ENCODE measurements at places on chromosomes 7 and 10.

- DNase-seq: peak; percentile 97
- 0 out of 2 replicates have a peak, but pooled peaks cover 3% of the 10 kb centered on the region for H3K4me1 ChIP-seq
- no peaks in the 10 kb centered on the region for H3K27me3 ChIP-seq
- H3K4me3 ChIP-seq: peak within 1 kb of the TSS; percentile 97
- no peaks in the 10 kb centered on the region for H3K36me3 ChIP-seq
Observed at GRCh38 chr10:110918643-110919348, at the start of gene BBIP1. TSS of gene BBIP1 (minus strand) at chr10:110919180. CDS start at chr10:110918157, 1,023 bp downstream.

GRCh38 chr10:80536361-80536835, 1.3 kb upstream of the SH2D4B start:
- H3K27me3 ChIP-seq: no peaks in the 10 kb centered on the region
- DNase-seq: no peak
- no peaks in the 10 kb centered on the region for H3K36me3 ChIP-seq
- H3K4me3 ChIP-seq: no peak overlapping the region
- no peak overlapping the region for H3K27ac ChIP-seq

- no peaks in the 10 kb centered on the region for H3K36me3 ChIP-seq
- no peak overlapping the region for H3K4me3 ChIP-seq
- no peak overlapping the region for H3K27ac ChIP-seq
Observed at GRCh38 chr10:118277871-118278270, 64.3 kb downstream of the FAM204A start.

DNA sequence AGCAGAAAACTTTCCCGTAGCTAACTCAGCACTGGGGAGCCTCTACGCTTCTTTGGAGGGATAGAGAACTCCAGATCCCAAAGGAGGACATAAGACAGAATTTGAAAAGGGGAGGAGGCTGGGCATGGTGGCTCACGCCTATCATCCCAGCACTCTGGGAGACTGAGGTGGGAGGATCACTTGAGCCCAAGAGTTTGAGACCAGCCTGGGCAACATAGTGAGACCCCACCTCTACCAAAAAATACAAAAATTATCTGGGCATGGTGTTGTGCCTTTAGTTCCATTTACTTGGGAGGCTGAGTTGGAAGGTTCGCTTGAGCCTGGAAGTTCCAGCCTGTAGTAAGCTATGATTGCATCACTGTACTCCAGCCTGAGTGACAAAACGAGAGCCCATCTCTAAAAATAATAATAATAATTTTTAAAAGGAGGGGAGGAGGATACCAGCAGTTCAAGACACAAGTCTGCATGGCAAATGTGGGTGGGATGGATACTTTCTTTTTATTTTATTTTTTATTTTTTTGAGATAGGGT, 165.9 kb upstream of the SH2B2 start:
- no peaks in the 10 kb centered on the region for H3K27me3 ChIP-seq
- H3K4me3 ChIP-seq: no peak overlapping the region
- H3K36me3 ChIP-seq: no peaks in the 10 kb centered on the region
- DNase-seq: no peak
- H3K4me1 ChIP-seq: peaks cover 4% of the 10 kb centered on the region

DNA sequence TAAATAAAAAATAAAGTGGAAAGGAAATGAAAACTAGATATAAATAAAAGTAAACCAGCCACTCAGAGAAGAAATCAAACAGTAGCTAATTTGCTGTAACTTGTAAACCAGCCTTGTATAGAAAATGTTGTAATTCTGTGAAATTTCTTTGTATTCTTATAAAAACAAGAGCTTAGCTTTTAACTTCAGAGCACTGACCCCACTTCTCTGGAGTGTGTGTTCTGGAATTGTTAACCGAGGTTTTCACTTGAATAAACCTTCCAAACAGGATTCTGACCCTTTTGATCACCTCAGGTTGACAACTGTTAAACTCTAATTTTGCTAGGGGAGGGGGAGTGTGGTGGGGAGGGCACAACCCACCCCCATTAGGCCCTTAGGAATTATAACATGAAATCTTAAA, 151.9 kb upstream of the TRIM24 start:
- H3K36me3 ChIP-seq: no peaks in the 10 kb centered on the region
- no peaks in the 10 kb centered on the region for H3K4me1 ChIP-seq
- no peak for DNase-seq
- H3K27ac ChIP-seq: no peak overlapping the region

GRCh38 chr10:80509403-80510161, 28.1 kb upstream of the SH2D4B start:
- no peaks in the 10 kb centered on the region for H3K27me3 ChIP-seq
- no peak overlapping the region for H3K4me3 ChIP-seq
- no peak for DNase-seq
- H3K36me3 ChIP-seq: peaks cover 17% of the 10 kb centered on the region
- no peaks in the 10 kb centered on the region for H3K4me1 ChIP-seq

DNA sequence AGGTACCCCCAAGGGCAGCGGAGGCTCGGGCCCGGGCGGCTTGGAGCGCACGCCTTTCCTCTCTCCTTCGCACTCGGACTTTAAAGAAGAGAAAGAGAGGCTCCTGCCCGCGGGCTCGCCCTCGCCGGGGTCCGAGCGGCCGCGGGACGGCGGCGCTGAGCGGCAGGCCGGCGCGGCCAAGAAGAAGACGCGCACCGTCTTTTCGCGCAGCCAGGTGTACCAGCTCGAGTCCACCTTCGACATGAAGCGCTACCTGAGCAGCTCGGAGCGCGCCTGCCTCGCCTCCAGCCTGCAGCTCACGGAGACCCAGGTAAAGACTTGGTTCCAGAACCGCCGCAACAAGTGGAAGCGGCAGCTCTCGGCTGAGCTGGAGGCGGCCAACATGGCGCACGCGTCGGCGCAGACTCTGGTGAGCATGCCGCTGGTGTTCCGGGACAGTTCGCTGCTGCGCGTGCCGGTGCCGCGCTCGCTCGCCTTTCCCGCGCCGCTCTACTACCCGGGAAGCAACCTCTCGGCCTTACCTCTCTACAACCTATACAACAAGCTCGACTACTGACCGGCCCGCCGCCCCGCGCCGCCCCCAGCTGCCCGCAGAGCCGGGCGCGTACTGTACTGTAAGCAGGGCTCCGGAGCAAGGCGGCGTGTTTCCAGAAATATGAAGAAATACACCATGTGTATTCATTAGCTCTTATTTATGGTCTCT, 1.8 kb downstream of the HMX2 start:
- H3K27ac ChIP-seq: no peak overlapping the region
- H3K27me3 ChIP-seq: peaks cover 58% of the 10 kb centered on the region
- DNase-seq: no peak
- peaks cover 12% of the 10 kb centered on the region for H3K4me1 ChIP-seq
- H3K36me3 ChIP-seq: no peaks in the 10 kb centered on the region

DNA sequence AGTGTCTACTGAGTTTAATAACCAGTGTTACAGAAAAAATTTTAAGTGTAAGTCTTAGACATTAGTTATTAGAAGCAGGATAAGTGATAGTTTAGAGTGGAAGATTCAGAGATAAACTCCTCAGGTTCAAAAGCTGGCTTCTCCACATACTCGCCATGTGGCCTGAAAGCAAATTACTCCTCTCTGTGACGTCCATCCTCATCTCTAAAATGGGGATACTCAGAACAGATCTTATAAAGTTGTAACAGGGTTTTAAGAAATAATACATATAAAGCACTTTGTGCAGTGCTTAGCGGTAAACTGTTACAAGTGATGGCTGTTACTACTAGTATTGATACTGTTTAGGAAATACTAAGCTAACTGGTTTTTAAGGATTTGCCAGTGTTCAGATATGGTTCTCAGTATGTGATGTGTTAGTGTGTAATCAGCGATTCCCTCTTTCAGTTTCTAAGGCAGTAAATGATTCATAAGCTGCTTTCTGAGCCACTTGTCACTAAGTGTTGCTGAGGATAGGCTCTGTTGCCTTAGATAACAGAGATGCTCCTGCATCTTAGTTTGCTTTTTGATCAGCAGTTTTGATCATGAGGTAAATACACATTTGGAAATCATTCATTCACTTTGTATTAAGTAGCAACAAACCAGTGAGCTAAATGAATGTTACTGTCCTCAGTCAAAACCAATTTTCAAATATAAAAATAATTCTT, 58.7 kb downstream of the CYP51A1 start:
- H3K27me3 ChIP-seq: no peaks in the 10 kb centered on the region
- H3K4me1 ChIP-seq: no peaks in the 10 kb centered on the region
- no peak overlapping the region for H3K4me3 ChIP-seq
- DNase-seq: no peak
- no peak overlapping the region for H3K27ac ChIP-seq

DNA sequence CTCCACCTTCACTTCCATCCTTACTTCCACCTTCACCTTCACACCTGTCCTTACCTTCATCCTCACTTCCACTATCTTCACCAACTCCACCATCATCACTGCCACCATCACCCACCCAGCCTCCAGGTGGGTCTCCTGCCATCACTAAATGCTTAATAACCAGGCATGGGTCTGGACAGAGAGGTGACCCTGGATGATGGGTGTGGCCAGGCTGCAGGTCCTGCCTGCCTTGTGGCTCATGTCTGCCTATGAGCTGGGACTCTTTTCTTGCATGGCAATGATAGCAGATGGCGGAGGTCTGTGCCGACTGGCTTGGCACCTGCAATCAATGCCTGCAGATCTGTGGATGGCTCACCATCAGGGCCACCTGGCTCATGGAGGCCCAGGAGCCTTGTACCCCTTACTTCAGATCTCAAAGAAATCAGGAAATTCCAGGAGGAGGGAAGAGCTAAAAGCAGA, 60.1 kb upstream of the ELN start:
- no peaks in the 10 kb centered on the region for H3K36me3 ChIP-seq
- H3K27me3 ChIP-seq: no peaks in the 10 kb centered on the region
- H3K27ac ChIP-seq: no peak overlapping the region
- no peak overlapping the region for H3K4me3 ChIP-seq
- no peak for DNase-seq
- no peaks in the 10 kb centered on the region for H3K4me1 ChIP-seq

DNA sequence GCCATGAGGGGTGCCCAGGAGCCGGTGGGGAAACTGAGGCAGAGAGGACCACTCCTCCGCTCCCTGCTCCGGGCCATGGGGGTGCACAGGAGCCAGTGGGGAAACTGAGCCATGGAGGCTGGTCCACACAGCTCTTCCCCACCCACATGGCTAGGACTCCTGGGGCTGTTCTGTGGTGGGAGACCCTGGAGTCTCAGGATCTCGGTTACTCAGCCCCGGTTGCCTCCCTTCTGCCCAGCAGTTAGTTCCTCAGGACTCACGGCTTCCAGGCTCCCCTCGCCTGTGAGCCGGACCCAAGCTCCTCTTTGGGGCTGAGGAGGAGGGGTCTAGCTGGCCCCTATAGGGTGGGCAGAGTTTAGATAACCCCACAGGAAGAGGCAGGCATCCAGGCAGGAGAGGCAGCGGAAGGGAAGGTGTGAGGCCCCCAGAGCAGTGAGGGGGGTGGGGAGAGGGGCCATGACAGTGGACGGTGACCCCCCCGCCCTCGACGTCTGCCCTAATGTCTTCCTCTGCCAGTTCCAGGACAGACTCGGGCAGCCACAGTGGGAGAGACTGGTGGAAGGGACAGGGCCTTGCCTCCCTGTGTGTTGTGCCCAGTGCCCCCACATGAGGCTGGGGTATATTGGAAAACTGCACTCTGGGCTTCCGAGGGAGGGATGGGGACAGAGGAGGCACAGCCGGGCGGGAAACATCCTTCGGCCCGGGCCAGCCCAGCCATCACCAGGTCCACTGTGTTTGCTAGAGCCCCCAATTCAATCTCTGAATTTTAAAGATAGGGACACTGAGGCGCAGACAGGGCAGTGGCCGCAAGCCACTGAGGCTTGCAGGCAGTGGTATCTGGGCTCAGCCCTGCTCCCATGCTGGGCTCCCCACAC, 4.3 kb downstream of the ELFN1 start:
- no peaks in the 10 kb centered on the region for H3K36me3 ChIP-seq
- DNase-seq: no peak
- H3K4me1 ChIP-seq: 0 out of 2 replicates have a peak, but pooled peaks cover 1% of the 10 kb centered on the region

DNA sequence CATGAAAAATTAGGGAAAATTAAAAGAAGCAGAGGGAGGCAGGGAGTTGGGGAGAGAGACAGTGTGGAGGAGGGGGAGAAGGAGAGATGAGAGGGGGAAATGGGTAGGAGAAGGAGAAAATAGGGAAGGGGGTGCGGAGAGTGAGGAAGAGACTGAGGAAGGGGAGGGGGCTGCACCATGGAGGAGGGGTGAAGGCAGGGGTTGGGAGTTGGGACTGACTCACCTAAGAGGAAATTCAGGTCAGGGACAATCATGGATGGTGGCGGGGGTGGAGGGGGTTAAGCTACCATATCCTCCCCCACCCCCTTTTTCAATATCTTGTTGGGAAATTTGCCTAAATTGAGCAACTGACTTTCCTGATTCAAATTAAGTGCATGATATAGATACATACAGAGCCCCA, 8.0 kb downstream of the GRK5 start:
- DNase-seq: no peak
- H3K4me1 ChIP-seq: peaks cover 2% of the 10 kb centered on the region
- no peaks in the 10 kb centered on the region for H3K36me3 ChIP-seq
- no peak overlapping the region for H3K27ac ChIP-seq
- H3K27me3 ChIP-seq: no peaks in the 10 kb centered on the region

DNA sequence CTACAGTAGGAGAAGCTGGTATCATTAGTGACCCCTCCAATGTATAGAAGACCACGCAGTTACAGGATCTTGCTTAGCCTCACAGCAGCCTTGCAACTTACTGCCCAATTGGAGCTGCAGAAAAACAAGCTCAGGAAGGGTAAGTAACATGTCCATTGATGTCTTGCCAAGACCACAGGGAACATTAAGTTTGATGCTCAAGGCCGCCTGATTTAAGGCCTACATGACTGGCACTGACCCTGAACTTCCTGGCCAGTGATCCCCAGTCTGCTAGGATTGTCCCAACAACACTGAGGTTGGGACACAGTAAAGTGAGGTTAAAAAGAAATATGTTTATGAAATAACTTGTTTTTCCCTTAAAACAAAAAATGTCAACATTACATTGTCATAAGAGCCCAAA, 6.8 kb upstream of the GDF2 start:
- no peaks in the 10 kb centered on the region for H3K27me3 ChIP-seq
- H3K4me1 ChIP-seq: no peaks in the 10 kb centered on the region
- DNase-seq: no peak
- no peak overlapping the region for H3K27ac ChIP-seq
- H3K36me3 ChIP-seq: no peaks in the 10 kb centered on the region

- no peaks in the 10 kb centered on the region for H3K27me3 ChIP-seq
- DNase-seq: no peak
- H3K27ac ChIP-seq: no peak overlapping the region
- H3K4me1 ChIP-seq: no peaks in the 10 kb centered on the region
- no peak overlapping the region for H3K4me3 ChIP-seq
Observed at GRCh38 chr7:157843336-157844140, 506.7 kb downstream of the DNAJB6 start.

GRCh38 chr10:100006243-100006886, 3.4 kb downstream of the DNMBP start:
- no peaks in the 10 kb centered on the region for H3K36me3 ChIP-seq
- H3K4me1 ChIP-seq: peaks cover 2% of the 10 kb centered on the region
- H3K4me3 ChIP-seq: no peak overlapping the region
- no peak overlapping the region for H3K27ac ChIP-seq
- no peak for DNase-seq
- H3K27me3 ChIP-seq: no peaks in the 10 kb centered on the region

GRCh38 chr10:14491811-14492210, 161.1 kb upstream of the FRMD4A start:
- H3K36me3 ChIP-seq: no peaks in the 10 kb centered on the region
- no peaks in the 10 kb centered on the region for H3K27me3 ChIP-seq
- no peaks in the 10 kb centered on the region for H3K4me1 ChIP-seq
- H3K4me3 ChIP-seq: no peak overlapping the region

All from iPS DF 6.9 (cell line).